ENCODE measurements at places on chromosomes 16 and 17.

DNA sequence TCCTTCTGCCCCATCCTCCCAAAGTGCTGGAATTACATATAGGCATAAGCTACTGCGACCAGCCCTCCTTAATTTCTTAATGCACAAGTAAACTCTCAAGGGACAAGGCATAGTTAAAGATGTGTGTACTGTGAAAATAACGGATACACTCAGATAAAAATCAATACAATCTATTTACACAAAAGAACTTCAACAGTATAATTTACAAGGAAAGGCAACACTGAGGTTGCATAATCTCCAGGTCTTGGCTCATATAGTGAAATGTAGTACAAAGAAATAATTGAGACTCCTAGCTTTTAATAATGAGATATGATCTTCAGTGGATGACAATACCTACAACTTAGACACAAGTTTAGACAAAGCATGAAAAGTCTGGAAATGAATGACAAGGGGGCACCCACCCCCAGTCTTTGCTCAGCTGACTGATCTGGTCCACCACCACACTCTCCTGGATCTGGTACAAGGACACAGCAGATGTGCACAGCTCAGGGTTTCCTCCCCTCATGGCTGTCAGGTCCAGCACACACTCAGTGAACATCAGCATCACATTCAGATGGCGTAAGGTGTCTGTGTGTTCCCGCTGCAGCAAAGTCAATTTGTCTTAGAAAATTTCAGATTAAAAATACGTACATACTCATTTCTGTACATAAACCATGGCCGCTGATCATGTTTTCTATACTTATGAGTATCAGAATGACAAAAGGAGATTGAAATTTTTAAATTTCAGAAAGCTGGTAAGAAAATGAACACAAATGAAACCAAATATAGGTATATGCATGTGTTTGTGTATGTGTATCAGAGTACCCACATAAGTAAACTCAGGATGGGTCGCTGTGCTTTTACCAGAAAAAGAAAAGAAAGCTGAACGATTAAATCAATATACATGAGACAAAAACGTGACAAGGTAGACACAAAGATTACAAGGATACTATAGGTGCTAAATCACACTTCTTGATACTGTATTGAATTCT, 33.7 kb upstream of the ALDH3A1 start:
- DNase-seq: no peak

DNA sequence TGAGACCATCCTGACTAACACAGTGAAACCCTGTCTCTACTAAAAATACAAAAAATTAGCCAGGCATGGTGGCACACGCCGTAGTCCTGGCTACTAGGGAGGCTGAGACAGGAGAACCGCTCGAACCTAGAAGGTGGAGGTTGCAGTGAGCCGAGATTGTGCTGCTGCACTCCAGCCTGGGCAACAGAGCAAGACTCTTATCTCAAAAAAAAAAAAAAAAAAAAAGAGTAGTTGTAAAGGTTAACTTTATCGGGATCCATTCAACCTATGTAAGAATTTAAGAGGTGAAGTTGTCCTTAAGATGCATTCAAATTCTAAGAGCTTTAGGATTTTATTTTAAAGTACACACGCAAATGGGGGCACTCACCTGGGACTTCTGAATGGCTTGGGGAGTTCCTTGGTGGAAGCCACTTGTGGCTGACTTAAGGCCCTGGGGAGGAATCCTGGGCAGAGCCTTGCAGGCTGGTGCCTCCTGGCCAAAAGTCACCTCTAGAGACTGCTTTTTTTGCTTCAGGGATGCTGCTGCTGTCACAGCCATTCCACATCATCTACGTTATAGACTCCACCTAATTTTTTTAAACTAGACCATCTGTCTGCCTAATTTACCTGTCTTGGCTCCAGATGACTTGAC, 3.3 kb downstream of the CTCF start:
- DNase-seq: no peak

DNA sequence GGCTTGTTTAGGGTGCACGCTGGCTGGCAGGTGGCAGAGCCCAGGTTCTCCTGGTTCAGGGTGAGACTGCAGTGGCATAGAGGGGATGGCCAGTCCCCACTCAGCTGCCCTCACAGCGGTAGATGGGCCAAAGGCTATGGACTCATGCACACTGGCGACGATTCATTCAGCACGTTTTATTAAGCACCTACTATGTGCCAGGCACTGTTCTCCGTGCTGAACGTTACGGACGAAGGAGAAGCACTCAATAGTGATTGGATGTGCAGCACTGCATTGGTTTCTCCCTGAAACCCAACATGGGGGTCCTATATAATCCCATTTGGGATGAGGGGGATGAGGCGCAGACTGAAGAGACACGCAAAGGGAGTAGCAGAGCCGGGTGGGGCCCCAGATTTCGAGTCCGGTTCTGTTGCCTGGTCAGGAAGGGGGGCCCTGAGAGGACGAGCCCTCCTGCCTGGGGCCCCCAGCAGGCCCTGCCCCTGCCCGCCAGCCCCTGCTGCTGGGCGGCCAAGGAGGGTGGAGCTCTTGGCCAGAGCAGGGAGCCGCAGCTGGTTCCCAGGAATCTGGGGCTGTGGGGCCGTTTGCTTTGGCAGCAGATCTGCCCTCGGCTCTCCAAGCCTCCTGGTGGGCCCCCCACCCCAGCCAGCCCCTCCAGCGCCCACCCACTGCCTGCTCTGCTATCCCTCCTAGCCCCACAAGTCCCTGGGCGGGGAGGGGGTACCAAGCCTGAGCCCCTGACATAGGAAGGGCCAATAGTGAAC, 8.8 kb downstream of the GLIS2 start:
- DNase-seq: no peak

DNA sequence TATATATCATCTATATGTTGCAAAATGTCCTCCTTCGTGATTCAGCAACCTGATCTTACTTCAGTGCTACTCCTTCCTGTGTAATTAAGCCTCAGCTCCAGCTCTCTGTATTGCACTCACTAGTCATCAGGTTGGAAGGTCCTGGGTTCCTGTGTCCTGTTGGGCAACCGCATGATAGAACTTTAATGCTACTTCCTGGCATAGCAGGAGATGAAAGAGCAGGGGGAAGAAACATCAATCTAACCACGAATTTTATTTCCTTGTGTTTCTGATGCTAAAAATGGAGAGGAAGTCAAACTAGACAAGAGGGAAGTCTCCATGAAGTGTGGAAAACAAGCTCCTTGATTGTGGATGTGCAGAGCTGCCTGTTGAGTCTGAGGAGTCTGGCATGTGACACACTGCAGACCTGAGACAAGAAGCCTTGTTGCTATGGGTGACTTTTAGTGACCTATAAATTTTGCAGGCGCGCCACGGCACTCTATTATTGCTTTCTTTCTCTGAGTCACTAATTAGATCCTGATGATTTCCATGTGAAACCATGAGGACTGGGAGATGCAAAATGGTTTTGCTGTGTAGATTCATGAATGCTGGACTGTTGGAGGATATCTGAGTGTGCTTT, 25.6 kb downstream of the IGSF6 start:
- DNase-seq: no peak

GRCh38 chr16:28294201-28294600, 1.9 kb downstream of the SBK1 start:
- DNase-seq: no peak

DNA sequence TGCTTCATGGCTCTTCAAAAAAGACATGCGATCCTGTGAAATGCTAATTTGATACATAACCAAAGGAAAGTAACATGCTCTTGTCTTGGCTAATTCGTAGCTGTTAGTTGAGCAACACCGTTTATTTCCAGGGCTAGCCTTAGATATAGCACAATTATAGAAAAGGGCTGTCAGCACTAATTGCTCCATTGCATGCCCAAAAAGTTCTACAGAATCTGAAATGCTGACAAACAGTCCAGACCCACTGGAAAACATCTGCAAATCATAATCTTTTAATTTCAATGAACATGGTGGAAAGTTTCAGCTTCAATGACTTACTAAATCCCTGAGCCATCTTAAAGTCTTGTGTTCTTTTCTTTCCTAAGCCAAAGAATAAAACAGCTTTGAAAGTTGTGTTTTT, 42.9 kb upstream of the NUDT7 start:
- DNase-seq: no peak

DNA sequence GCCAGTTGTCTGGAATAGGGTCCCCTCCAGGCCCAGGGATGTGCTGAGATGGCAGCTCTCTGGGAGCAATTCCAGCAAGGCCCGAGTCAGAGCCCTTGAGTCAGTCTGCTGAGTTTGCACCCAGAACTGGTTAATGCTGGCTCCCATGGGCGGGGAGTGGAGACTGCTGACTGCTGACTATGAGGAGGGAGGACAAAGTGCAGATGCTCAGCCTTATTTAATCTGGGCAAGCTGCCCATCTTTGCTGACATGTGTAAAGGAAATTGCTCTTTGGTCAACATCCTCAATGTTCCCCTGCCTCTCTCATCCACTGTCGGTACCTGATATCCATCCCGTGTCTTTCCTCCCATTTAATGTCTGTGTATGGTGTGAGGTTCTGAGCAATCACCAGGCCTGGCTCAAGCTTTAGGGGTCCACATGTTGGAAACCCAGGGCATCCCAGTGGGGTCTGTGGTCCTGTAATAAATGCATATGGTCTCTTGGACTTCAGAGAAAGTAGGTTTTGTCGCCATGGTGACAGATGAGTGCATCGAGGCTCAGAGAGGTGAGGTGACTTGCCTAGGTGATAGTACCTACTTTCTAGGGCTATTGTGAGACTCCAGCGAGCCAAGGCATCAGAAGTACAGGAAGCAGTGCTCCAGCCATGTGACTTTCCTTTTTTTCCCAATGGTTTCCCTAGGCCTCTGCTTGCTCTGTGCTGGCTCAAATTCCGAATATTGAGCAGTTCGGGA, 20.0 kb upstream of the RNF135 start:
- DNase-seq: no peak

- no peak for DNase-seq
Observed at GRCh38 chr16:280991-281659, 734 bp downstream of the ARHGDIG start.

- DNase-seq: no peak
Observed at GRCh38 chr16:15691046-15691445, 41.0 kb downstream of the NDE1 start.

DNA sequence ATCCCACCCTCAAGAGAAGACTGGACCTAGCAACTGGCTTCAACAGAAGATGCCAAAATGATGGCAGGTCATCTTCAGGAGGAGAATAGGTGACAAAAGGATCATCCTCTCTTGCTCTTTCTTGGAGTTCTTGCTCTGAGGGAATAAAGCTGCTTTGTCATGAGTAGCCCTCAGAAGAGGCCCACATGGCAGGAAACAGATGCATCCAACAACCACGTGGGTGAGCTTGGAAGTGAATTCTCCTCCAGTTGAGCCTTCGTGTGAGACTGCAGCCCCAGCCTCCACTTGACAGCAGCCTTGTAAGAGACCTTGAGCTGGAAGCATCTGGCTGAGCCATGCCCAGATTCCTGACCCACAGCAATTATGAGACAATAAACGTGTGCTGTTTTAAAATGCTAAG, 87.5 kb downstream of the DYNLRB2 start:
- no peak for DNase-seq

DNA sequence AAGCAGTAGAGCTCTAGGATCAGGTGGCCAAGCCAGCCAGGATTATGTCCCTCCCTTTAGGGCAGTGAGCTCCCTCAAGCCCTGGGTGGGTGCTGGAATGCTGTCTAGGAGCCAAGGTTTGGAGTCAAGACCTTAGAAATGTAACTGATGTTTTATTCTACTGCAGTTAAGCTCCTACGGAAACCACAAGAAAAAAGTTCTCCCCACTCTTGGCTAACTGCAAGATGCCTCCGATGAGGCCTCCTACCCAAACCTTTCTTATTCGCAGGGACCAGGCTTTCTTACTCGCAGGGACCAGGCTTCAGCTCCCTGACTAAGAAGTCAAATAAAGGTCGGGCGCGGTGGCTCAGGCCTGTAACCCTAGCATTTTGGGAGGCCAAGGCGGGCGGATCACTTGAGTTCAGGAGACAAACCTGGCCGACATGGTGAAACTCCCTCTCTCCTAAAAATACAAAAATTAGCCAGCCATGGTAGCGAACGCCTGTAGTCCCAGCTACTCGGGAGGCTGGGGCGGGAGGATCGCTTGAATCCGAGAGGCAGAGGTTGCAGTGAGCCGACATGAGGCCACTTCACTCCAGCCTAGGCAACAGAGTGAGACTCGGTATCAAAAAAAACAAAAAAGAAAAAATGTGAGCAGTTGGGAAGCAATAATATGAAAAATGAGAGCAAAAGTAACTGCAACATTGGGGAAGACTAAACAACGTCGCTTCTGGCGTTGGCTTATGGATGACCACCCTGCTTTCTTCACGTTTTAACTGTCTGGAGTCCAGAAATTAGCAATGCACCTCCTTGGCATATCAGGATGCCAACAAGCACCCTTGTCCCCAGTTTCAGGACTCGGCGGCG, 31.7 kb upstream of the ARL4D start:
- DNase-seq: no peak

- DNase-seq: no peak
Observed at GRCh38 chr17:78419970-78420815, 41.7 kb downstream of the PGS1 start.

DNA sequence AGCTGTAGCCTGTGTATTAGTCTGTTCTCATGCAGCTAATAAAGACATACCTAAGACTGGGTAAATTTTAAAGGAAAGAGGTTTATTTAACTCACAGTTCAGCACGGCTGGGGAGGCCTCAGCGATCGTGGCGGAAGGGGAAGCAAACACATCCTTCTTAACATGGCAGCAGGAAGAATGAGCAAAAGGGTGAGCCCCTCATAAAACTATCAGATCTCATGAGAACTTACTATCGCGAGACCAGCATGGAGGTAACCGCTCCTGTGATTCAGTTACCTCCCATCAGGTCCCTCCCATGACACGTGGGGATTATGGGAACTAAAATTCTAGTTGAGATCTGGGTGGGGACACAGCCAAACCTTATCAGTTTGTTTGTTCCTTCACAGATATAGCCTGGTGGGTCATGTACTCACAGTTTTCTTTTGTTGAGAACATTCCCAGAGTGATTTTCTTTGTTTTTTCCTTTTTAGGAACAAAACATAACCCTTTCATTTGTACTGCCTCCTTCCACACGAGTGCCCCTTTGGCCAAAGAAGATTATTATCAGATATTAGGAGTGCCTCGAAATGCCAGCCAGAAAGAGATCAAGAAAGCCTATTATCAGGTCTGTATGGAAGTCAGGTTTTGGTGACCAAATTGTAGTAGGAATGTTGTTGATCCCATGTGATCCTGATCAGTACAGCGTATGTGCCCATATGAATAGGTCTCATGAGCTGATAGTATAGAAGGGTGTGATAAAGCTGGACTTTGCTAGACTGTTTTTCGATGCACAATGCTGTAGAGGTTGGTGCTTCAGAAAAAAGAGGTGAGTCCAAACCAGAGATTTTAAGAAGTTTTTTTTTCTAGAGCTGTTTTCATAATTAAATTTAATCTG, 8.5 kb downstream of the DNAJA3 start:
- no peak for DNase-seq

DNA sequence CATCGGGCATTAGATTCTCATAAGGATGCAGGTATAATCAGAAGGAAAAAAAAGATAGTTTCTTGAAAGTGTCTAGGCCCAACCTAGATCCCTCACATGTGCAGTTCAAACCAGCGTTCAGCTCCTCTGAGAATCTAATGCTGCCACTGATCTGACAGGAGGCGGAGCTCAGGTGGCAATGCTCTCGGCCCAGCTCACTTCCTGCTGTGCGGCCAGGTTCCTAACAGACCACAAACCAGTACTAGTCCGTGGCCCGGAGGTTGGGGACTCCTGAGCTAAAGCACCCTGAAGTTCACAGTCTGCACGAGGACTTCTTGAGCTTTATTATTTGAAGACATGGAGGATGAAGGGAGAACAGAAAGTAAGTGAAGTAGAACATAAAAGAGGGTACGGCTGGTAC, 16.8 kb downstream of the SMCR8 start:
- no peak for DNase-seq

Data from stimulated activated CD8-positive, alpha-beta memory T cell treated with anti-CD3 and anti-CD28 coated beads, Interleukin-7, amount 100 ng/mL, for 48 hours (primary cell).